ENCODE measurements at places on chromosomes 3 and 15.

- no peak for DNase-seq
Measured at GRCh38 chr3:136105044-136105443, 91.1 kb downstream of the MSL2 start.

- no peak for DNase-seq
Measured at GRCh38 chr15:35443376-35443775, 102.6 kb downstream of the DPH6 start.

DNA sequence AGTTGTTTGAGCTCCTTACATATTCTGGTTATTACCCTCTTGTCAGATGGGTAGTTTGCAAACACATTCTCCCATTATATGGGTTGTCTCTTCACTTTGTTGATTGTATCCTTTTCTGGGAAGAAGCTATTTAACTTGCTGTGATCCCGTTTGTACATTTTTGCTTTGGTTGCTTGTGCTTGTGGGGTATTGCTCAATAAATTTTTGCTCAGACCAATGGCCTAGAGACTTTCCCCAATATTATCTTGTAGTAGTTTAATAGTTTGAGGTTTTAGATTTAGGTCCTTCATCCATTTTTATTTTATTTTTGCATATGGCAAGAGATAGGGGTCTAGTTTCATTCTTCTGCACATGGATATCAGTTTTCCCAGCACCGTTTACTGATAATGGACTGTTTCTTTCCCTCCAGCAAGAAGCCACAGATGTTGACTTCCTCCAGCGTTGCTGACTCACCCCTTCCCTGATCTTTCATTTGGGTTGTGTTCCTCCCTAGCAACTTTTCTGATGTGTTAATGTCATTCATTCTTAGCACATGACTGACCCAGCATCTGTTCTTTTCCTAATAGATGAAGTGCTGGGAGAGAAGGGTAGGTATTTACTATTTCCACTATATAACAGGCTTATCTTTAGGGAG is 166.7 kb upstream of the SGO1 start:
- DNase-seq: peak; percentile 54

DNA sequence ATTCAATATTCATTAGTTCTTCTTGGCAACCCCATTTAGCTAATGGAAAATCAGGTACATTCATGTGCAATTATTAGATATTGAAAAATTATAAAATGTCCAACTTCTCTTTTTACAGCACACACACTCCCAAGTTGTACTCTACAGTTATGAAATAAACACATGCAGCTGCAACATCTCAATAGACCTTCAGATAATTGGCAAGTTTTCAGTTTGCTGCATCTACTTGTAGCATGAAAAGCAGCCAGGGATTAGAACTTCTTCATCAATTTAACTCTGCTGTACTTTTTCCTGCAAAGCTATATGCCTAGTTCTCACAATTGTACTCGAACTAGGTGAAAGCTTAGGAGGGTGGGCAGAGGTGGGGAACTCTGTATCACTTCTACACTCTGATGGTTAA is 46.6 kb upstream of the FHIT start:
- no peak for DNase-seq

DNA sequence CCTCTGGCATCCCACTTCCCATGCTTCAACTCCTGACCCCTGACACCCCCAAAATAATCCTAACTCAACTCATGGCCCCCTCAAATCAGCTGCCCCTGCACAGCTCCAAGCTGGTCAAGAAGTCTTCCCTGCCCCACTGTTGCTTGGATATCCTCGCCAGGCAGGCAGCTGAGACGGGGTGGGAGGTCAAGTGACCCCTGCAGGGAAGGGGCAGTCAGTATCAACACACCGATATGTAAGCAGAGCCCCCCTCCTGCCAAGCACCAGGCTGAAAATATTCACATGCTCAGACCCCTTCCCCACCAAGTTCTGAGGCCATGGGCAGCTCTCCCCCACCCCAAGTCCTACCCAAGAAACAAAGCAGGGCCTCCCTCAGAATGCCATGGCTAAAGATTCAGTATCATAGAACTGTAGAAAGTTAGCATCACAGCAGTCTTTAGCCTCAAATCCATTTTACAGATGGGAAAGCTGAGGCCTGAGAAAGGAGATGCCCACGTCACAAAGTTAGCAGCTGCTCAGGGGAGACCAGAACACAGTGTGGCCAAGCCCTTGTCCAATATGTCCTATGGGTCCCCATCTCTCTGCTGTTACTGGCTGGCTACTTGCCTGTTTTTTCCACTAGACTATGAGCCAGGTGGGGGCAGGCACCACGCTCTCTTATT is 67.8 kb downstream of the SLC12A8 start:
- DNase-seq: no peak

DNA sequence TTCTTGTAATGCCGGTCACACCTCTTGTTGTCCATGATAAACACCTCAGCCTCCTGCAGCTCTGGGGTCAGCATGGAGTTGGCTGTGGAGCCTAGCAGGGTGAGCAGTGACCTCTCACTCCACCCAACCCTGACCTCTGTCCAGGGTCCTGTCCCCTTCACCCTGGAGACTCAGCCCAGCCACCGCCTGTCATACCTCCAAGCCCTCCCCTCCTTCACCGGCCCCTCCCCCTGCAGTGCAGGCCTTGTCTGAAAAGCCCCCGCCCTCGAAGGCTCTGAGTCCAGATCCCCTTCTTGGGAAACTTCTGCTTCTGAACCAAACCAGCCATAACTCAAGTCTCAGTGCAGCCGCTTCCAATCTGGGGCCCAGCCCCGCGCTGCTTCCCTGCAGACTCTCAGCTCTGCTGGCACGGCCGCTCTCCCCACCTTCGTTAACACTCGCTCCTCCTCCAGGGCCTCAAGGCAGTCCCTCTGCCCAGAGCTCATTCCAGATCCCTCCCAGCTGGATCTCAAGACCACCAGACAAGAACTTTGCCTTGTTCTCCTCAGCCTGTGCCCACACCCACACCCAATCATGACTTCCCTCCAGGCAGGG is 25.4 kb upstream of the PRSS50 start:
- no peak for DNase-seq

- DNase-seq: no peak
Measured at GRCh38 chr3:151584566-151584965, 123.7 kb upstream of the IGSF10 start.

DNA sequence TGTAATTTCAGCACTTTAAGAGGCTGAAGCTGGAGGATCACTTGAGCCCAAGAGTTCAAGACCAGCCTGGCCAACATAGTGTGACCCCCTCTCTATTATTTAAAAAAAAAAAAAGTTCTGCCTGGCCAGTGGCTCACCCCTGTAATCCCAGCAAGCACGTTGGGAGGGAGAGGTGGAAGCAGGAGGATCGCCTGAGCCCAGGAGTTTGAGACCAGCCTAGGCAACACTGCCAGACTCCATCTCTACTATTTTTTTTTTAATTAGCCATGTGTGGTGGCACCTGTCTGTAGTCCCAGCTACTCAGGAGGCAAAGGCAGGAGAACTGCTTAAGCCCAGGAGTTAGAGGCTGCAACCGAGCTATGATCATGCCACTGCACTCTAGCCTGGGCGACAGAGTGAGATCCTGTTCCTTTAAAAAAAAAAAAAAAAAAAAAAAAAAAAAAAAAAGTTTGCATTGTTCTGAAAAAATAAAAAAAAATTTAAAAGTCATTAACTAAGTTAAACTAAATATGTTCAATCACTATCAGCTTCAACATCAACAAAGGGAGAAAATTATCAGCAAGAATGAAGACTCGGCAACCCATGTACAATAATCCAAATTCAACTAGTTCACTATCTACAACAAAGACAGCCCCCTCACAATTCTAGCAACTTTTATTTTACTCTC is 1.9 kb downstream of the RAF1 start:
- DNase-seq: no peak

- DNase-seq: peak; percentile 8
Measured at GRCh38 chr3:22960105-22960984, 242.8 kb upstream of the UBE2E2 start.

DNA sequence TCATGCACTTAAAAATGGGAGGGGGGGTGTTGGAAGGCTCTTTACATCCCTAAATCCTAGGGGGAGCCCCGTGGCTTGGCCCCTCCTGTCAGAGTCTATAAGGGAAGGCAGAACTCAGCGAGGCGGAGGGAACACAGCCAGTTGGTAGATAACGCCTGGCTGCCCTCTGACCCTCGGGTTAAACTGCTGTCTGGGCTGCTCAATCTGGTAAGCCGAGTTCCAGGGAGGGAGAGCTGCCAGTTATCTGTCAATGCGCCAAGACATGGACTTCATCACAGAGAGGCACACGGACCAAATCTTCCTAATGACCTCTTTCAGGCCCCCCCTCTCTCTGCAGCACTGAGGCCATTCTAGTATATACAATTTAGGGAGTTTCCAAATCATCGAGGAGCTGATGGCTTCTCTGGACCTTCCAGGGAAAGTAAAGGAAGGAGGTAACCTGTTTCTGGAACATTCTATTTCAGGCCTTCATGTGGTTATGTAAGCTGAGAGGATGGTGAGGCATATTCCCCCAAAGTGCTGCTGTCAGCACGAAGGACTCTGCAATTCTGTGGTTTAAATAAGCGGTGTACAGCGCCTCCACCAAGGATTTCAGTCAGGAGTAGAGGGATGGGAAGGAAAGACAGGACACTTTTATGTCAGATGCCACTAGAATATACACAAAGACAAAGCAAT is 349.0 kb downstream of the MCTP2 start:
- no peak for DNase-seq

DNA sequence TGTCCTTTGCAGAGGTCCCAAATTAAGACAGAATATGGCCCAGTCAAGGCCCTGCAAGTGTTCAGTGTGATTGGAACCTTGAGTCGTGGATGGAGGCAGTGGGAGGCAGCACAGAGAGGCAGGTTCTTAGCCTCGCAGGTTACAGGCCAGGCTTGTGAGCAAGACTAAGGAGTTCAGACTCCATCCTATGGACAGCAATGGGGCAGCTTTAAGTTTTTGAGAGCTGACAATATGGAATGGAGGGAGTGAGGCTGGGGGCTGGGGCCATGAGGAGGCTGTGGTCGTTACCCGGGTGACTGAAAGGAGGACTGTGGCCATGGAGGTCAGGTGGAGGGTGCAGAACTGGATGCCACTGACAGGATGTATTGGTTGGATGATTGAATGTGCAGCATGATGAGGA is 74.1 kb upstream of the PRR23C start:
- DNase-seq: no peak

DNA sequence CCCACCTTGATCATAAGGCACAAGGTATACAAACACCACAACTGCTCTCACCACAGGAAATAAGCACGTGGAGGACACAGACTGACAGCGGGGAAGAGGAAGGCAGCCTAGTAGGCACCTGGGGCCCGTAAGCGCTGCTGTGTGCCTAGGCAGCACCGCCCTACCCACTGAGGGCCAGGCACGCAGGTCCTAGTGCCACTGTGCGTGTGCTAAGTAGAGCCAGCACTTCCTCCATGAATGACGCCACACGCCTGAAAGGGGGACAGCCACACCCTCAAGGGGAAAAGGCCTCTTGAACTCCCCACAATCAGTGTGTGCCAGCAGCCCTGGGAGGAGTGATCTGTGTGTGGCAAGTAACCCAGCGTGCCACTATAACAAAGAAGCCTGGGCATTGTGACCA is 73.0 kb downstream of the ATP1B3 start:
- no peak for DNase-seq

GRCh38 chr15:78676424-78677110 is 35.6 kb upstream of the CHRNB4 start:
- no peak for DNase-seq

DNA sequence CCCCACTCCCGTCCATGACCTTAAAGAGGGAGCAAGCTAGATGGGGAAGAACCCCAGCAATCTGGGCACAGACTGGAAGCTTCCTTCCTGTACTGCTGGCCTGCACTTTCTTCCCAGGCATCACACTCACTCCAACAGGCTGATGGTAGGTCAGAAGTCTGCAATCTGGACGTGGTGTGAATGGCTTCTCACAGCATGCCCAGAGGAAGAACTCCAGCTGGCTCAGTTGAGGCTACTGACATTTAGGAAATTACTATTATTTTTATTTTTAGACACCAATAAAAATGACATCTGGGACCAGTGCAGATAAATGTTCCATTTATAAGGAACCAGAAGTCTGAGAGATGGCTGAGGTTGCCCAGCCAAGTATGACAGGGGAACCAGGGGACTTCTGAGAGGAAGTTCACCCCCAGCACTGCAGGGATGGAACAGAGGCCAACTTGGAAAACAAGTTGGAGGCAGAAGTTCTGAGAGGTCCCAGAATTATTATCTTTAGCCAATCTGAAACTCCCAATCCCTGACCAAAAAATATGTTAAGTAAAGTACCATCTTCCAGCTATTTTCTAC is 163.8 kb upstream of the CTNNB1 start:
- DNase-seq: no peak

GRCh38 chr3:30462721-30463470 is 143.5 kb upstream of the TGFBR2 start:
- no peak for DNase-seq

- DNase-seq: no peak
Measured at GRCh38 chr15:66472176-66472999, 25.2 kb downstream of the SNAPC5 start.

DNA sequence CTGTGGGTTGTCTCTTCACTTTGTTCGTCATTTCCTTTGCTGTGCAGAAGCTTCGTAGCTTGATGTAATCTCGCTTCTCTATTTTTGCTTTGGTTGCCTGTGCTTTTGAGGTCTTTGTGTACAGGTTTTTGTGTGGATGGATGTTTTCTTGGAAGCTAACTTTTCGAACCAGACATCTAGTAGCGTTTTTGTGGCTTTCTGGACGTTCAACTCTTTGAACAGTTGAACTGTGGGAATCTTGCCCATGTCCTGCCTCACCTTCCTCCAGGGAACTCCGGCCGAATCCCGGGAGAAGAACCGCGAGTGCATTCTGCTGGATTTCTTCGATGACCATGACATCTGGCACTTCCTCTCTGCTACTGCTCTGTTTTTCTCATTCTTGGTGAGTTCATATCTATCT is 70.6 kb downstream of the USF3 start:
- no peak for DNase-seq

GRCh38 chr15:58755956-58756355 is 6.4 kb upstream of the ADAM10 start:
- no peak for DNase-seq

DNA sequence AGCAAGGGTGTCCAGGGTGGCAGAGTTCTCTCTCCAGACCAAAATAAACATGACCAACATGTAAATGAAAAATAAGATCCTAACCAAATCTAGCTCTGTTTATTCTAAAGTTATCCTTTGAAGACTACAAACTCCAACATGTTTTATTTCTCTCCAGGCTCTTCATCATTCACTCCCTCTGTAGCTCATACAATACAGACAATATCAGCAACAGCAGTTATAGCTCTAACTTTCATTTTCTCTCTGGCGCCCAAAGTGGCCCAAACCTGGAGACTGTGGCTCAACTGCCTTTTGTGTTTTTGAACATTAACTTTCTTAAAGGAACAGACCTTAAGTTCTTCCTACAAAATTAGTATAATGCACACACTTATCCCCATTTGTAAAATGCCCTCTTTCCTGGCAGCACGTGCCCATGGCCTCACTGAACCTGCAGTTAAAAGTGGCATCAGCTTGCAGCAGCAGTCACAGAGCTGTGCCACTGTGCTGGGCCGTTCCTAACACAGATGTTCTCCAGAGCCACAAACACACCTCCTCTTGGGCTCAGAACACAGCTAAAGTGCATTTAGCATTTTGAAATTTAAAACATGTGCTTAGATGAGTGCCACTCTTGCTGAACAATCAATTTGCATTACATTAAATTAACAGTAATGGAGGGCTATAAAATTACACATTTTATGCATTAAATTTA is 91.9 kb downstream of the RORA start:
- no peak for DNase-seq

- no peak for DNase-seq
Measured at GRCh38 chr3:196620161-196620604, 19.3 kb upstream of the NRROS start.
